EH (cell line): ENCODE measurements at places on chromosomes 16 and 17.

GRCh38 chr16:56603589-56603988, 4.8 kb upstream of the MT2A start:
- DNase-seq: peak; percentile 67

DNA sequence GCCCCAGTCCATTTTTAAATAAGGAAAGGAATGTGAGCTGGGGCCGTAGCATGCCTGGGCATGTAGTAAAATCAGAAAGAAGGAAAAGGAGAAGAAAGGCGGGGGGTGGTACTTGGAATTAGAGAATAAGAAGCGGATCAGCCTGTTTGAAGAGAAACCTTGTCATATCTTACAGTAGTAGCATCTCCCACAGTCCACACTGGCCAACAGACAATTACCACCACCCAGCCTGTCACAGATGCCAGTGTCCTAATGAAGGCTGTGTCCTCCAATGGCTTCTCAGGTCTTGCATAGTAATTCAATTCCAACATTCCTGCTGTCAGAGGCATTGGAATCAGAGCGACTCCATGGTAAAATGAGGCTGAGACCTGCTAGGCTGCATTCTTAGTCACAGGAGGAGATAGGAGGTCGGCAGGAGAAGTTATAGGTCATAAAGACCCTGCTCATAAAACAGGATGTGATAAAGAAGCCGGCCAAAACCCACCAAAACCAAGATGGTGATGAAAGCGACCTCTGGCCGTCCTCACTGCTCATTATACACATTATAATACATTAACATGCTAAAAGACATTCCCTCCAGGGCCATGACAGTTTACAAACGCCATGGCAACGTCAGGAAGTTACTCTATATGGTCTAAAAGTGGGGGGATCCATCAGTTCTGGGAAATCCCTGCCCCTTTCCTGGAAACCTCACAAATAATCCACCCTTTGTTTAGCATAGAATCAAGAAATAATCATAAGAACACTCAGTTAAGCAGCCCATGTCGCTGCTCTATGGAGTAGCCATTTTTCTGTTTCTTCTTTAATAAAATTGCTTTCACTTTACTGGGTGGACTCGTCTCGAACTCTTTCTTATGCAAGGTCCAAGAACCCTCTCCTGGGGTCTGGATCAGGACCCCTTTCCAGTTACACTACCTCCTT, 9.6 kb upstream of the AKAP10 start:
- no peak for DNase-seq

- no peak for DNase-seq
These were observed 517.2 kb downstream of the RBFOX1 start for GRCh38 chr16:7849841-7850240.

GRCh38 chr17:43661699-43662412, at the start of gene MEOX1:
TSS of gene MEOX1 (minus strand) at chr17:43661922. CDS start at chr17:43661534, 388 bp downstream.
- DNase-seq: peak; percentile 86

- DNase-seq: no peak
These were observed 23.6 kb downstream of the CRISPLD2 start for GRCh38 chr16:84843149-84844048.

- no peak for DNase-seq
These were observed 6.1 kb downstream of the HIRIP3 start for GRCh38 chr16:29989111-29989858.

GRCh38 chr17:3189961-3190360, 7.4 kb upstream of the OR1A2 start:
- DNase-seq: no peak
